GOT3 (cell line): ENCODE measurements at places on chromosomes 3 and 15.

DNA sequence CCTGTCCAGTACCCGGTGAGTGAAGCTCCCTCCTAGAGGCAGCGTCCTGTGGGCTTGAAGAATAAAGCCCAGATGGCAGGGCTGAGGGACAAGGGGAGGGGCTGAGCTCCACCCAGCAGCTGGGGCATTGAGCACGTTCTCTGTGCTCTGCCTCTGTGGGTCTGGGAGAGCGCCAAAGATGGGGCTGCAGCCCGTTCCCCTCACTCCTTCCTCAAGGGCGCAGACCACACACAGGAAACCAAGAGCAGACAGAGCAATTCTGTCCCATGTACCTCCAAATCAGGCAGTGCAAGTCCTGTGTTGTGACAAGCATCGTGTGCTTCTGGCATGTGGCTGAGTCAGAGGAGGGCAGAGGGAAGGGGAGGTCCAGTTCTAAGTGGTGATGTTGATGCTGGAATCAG lies 15.7 kb upstream of the KIF23 start:
- DNase-seq: no peak

- no peak for DNase-seq
Measured at GRCh38 chr15:60218256-60218655, 179.5 kb downstream of the ANXA2 start.

GRCh38 chr3:52384019-52384761 lies 60.7 kb downstream of the SEMA3G start:
- DNase-seq: no peak

DNA sequence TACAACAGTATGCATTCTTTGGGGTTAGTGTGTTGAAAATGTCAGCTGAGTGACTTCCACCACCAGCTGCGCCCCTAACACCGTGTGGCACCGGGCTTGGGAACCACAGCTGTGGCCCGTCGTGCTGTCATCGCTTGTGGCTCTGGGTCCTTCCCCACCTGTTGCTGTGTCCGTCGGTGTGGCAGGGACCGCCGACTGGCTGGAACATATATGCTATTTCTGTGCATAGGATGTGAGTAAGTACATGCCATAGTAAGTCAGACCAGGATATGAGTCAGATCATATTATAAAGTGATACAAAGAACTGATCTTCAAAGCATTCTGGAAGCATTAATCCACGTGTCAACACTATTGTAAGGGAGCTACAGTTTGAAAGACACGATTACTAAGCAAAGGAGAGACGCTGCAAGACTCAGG lies 31.9 kb downstream of the EHD4 start:
- DNase-seq: no peak

DNA sequence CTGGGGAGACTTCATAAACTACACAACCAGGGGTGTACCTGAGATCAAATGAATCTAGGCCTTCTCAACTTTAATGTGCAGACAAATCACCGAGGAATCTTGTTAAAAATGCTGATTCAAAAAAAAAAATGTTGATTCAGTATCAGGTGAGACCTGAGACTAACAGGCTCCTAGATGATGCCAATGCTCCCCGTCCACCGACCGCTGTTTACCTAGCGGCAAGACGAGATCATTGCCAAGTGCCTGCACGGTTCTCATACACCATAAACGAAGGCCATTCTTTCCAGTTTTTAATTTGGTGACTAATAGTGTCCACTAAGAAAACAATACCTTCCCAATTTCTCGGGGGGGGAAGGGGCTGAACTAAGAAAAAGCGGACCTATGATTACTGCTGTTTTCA lies 2.5 kb upstream of the FSIP1 start:
- no peak for DNase-seq

GRCh38 chr3:43959498-43960447 lies 269.0 kb downstream of the ABHD5 start:
- DNase-seq: no peak
